ENCODE measurements at places on chromosomes 1 and 21.

GRCh38 chr1:169877800-169878491 lies 15.8 kb downstream of the SCYL3 start:
- no peak for DNase-seq

- no peak for DNase-seq
Measured at GRCh38 chr1:231068762-231069161, 28.7 kb upstream of the FAM89A start.

GRCh38 chr1:206772243-206772937 lies at the start of gene IL10:
TSS of gene IL10 (minus strand) at chr1:206772494. CDS start at chr1:206772435, 59 bp downstream.
- no peak for DNase-seq

GRCh38 chr1:113978863-113979702 lies at the start of gene OLFML3:
TSS of gene OLFML3 (plus strand) at chr1:113979474. CDS start at chr1:113979517, 43 bp downstream.
- no peak for DNase-seq

DNA sequence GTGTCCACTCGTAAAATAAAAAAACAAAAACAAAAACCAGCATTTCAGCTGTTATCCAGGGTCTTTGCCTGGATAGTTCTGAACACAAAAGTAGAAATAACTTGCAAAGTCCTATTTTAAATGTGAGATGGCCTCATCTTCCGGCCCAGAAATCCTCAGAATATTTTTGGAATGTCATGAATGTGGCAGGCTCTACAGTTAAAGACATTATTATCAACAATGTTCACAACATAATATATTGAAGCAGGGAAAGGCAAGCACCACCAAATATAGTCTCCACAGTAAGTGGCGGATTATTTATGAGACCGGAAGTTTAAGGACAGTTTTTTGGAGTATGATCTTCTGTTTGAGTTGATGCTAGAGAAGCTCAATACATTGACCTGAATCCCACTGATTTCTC lies 1.2 kb upstream of the C1orf198 start:
- no peak for DNase-seq
